ENCODE measurements at places on chromosomes 12 and 14.
A peak's percentile ranks its signal among the peaks of the same experiment; 100 is the strongest.

DNA sequence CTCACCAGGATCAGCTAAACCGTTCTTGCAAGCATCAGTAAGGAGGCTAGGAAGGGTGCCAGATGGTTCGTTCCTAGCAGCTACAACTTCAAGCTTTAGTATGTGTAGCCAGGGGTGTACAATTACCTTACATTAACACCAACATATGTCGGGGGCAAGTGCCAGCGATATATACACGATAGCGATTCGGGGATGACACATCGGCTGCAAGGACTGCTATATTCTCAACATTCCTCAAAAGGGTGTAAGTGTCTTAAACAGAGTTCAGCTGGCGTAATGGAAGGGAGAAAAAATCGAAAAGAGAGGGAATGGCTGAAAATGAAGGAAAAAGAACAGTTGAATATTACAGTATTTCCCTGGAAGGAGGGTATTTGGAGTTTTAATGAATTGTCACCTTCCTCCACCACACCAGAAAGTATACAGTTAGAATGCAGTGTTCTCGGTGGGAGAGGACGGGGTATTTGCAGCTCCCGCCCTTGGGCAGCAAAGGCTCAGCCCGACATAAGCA, 545 bp downstream of the LIMA1 start:
- no peak for DNase-seq

GRCh38 chr12:127287256-127287655, 979.7 kb upstream of the TMEM132C start:
- DNase-seq = no peak

DNA sequence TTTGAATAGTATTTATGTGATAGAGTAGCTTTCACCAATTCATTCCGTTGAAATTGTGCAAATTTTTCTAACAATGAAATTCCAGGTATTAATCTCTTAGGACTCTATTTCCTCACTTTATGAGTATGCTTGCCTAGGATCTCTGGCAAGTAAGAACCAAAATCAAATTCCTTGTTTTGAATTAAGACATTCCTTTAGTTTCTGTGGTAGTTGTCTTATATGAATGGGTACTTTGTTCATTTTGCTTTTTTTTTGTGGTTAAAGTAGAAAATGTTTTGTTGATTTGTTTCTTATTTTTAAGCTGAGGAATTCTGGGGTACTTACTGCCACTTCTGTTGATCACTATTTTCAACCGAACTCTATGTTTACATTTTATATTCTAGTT, 59.8 kb downstream of the KITLG start:
- DNase-seq = no peak

GRCh38 chr12:132458846-132459641, 30.9 kb upstream of the FBRSL1 start:
- no peak for DNase-seq

- no peak for DNase-seq
Measured at GRCh38 chr12:78719721-78720120, 144.9 kb upstream of the SYT1 start.

GRCh38 chr14:94560751-94561655, at the start of gene SERPINA4:
SERPINA4 (plus strand) TSS chr14:94561442; CDS start chr14:94563483, 2,041 bp downstream.
- no peak for DNase-seq

DNA sequence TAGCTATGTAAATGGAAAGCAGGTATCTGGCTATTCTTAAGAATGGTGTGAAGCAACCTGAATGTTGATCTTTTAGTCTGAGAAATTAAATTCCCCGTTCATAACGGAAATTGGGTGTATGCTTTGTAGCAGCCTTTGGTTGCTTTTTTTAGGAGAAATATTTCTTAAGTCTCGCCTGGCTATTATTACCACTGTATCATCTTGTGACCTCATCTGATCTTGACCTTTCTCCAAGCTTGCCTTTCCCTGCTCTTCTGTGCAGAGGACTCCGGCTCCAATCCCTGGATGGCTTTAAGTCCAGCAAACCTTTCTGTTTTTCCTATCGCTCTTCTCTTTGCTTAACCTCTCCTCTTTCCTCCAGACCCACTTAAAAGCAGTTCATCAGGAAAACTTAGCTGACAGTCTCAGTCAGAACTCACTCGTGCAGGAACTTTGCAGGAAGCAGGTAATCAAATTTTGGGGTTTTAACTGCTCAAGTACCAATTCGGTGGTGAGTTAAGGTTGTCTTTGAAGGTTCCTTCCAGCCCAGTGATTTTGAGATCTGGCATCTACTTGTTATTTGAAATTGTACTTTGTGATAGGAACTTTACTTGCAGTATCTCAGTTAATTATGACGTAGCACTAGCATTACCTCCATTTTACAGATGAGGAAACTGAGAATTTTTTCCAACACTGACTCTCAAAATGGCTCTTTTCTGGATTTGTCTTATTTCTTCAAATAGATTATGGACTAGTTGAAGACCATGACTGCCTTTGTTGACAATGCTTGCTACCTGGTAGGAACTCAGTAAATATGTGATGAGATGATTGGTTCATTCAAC, 14.1 kb downstream of the PPFIBP1 start:
- DNase-seq = no peak

DNA sequence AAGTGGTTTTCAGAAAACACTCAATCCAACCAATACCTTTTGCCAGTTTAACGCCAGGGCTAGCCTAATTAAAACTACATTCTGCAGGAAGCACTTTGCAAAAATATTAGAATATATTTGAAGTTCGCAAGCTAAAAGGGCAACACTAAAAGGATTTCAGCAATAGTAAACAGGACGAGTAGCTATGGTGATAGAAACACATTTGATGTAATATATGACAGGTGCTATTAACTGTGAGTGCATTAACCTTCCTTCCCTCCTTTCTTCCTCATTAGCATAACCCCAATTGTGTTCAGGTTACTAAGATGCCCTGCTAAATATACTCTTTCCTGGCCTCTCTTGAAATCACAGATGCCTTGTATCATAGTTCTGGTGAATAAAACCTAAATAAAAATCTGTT, 85.6 kb upstream of the TMCC3 start:
- peak; percentile 44 for DNase-seq

- DNase-seq = no peak
Measured at GRCh38 chr14:31785574-31785973, 224.4 kb downstream of the NUBPL start.

- DNase-seq = no peak
Measured at GRCh38 chr12:39846971-39847650, 227.5 kb upstream of the ABCD2 start.

DNA sequence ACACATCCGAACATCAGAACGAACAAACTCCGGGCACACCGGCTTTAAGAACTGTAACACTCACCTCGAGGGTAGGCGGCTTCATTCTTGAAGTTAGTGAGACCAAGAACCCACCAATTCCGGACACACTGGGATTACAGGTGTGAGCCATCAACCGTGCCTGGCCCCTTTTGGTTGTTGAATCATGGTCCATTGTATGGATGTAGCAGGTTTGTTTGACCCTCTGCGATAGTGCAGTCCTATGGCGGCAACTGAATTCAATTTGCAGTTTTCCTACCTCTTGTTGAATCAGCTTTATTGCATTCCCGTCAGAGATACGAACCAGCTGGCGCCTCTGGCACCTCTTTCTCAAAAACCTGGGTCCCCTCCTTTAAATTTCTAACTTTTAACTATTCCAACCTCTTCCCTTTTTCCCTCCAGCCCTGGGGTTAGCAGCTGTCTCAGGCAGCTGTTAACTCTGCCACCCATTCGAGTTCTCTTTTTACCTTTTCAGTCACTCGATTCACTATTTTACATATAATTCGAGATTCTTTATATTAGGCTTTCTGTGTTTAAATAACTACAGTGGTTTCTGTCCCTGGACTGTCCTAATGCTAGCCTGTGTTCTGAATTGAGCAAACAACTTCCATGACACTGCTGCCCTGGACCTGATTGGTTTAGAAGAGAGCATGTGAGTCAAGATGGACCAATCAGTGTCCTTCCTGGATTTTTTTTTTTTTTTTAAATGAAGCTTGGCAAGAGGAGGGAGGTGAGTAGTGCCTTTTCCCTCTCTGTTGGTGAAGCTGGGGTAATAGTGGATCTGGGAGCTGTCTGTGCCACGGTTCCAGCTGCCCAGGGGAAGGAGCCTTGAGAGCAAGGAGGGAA, 261.5 kb downstream of the PCNX1 start:
- no peak for DNase-seq

DNA sequence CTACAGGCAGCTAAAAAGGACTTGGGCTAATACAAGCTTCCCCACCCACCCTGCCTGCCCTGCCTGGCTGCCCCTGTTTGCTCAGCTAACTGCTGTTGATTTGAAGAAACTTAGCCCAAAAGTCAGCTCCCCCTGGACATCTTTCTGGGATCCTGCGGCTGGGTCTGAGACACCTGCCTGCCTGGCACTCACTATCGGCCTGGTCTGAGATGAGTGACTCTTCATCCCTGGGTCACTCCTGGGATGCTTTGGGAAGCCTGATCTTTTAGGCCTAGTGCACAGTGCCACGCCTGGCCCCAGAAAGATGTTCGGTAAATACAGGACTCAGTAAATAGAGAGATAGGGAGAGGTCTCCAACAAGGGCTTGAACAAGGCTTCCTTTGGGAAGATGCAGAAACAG, 211.3 kb upstream of the DIO3 start:
- no peak for DNase-seq

DNA sequence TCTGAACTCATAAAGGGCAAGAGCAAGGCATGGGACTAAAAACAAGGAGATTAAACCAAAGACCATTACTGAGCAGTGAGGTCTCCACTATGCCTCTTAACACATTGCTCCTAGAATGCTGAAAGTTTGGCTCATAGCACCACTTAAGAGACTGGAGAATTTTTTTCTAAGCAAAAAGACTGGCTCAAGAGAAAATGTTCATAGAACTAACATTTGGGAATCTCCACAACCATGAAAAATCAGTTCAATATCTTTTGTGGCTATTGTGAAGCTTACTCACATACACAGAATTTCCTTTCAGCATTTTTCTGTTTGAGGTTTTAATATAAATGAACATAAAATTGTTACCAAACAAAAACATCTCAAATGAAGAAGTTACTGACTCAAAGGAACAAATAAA, 255.8 kb downstream of the CCDC91 start:
- no peak for DNase-seq

DNA sequence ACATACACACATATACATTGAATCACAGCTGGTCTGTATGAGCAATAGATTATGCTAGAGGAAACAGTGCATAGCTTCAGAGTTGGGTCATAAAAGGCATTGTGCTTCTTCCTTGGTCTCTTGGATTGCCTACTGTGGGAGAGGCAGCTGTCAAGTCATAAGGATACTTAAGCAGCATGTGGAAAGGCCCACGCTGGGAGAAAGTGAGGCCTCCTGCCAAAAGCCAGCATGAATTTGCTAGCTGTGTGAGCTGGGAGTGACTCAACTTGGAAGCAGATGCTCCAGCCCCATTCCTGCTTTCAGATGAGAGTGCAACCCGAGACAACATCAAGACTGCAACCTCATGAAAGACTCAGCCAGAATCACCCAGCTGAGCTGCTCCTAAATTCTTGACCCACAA, 311.9 kb upstream of the TBX3 start:
- no peak for DNase-seq

DNA sequence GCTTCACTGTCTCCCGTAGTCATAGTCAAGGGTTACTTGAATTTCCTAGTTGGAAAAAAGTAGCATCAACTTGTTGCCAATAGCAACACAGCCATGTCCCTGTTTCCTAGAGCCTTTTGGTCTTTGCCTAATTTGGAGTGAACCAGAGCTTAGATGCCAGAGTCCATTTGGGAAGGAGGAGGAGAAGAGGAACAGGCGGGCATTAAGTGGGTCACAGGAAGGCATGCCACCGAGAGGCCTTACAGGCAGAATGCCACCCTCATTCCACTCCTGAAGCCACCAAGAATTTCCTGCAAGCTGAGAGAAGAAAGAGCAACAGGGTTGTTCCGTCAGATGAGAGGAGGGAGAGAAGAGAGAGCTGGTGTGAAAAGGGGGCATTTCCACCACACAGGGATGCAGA, 339.5 kb downstream of the DPF3 start:
- no peak for DNase-seq

GRCh38 chr14:92647797-92648279, 100.6 kb downstream of the LGMN start:
- no peak for DNase-seq

DNA sequence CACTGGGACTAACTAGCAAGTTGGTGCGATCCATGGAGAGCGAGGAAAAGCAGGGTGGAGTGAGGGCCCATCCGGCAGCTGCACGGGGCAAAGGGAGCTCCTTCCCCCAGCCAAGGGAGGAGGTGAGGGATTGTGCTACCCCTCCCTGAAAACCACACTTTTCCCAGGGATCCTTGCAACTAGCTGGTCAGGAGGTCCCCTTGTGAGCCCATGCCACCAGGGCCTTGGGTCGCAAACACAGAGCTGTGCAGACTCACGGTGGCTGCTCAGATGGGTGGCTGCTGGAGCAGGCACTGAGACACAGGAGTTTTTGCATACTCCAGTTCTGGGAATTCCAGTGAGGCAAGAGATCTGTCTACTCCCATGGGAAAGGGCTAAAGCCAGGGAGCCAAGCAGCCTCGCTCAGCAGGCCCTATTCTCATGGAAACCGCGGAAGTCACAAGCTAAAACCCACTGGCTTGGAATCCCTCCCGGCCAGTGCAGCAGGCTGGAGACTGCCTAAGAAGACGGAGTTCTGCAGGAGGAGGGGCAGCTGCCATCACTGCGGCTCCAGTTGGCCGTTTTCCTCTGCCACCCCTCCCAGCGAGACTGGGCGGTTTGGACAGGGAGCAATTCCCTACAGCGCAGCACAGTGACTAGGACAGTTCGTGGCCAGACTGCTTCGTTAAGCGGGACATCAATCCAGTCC, 10.9 kb upstream of the ZNF705A start:
- DNase-seq = no peak

DNA sequence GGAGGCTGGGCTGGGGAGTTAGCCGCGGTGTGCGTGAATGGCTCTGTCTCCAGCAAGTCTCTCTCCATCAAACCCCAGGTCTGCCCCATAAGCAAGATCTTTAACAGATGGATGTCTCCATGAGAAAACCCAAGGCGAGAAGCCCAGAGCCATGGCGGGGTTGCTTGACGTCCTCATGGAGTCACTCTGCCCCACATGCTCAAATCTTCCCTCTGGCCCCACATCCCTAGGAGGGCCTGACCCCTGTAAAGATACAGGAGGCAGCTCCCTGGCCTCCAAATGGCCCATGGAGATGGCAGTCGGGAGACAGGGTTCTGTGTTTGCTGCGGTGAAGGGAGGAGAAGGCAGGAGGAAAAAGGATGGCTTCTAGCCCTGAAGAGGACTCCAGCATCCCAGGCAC, 49.3 kb downstream of the C14orf132 start:
- DNase-seq = no peak

DNA sequence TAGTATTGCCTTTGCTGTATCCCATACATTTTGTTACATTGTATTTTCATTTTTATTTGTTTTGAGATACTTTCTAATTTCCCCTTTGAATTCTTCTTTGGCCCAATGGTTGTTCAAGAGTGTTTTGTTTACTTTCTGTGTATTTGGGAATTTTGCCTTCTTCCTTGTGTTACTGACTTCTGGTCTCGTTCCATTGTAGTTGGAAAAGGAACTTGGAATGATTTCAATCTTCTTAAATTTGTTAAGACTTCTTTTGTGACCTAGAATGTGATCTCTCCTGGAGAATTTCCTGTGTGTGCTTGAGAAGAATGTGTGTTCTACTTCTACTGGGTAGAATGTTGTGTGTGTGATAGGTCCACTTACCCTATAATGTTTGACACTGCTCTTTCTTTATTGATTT, 304.4 kb upstream of the RTL1 start:
- DNase-seq = no peak

Measured in NCI-H1436 (cell line).